ENCODE measurements at places on chromosomes 16 and 17.

DNA sequence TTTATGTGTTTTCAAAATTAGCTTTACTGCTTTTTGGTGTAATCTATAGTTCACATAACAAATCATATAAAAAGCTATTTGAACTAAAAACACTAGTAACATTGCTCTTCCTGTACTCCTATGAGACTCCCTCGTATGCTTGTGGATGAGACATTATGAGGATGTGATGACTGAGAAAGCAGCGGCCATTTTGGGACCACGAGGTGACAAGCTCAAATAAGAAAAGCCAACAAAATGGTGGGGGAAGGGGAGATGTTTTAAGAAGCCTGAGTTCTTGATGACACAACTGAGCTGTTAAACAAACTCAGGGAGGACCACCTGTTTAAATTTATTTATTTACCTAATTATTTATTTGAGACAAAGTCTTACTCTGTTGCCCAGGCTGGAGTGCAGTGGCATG, 4.5 kb downstream of the CCL18 start:
- DNase-seq: peak; percentile 37

GRCh38 chr16:88882358-88883030, 16.0 kb upstream of the PABPN1L start:
- no peak for DNase-seq

DNA sequence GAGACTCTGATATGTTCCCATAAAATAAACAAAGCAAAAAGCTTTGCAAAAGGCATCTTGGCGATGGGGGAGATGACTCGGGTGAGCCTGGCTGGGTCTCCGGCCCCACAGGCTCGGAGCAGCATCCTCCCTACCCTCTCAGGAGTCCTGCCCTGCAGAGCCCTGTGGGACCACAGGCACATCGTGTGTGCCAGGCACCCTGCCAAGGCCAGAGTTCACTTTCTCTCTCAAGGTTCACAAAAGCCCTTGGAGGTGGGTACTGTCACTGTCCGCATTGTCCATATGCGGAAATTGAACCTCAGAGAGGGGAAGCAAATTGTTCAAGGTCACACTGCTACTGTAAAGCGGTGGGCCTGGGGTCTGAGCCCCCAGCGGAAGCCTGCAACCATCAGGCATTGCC, 48.5 kb downstream of the CRISPLD2 start:
- DNase-seq: no peak

DNA sequence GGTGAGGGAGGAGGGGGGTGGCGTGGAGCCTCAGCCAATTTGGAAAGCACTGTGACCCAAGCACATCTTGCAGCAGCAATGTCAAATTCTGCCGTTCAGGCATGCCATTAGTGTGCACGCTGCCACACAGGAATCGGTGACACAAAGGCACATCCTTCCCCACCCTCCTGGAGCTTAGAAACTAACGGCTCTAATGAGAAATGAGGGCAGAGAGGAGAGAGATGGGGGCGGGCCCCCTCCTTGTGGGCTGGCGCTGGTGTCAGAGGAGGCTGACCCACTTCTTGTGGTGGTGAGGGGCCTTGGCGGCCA, 94.8 kb downstream of the RTN4RL1 start:
- no peak for DNase-seq

- DNase-seq: peak; percentile 71
Observed at GRCh38 chr17:75102385-75102821, 7.4 kb upstream of the ARMC7 start.

- DNase-seq: peak; percentile 50
Observed at GRCh38 chr17:8745586-8746500, 1.2 kb upstream of the CCDC42 start.

DNA sequence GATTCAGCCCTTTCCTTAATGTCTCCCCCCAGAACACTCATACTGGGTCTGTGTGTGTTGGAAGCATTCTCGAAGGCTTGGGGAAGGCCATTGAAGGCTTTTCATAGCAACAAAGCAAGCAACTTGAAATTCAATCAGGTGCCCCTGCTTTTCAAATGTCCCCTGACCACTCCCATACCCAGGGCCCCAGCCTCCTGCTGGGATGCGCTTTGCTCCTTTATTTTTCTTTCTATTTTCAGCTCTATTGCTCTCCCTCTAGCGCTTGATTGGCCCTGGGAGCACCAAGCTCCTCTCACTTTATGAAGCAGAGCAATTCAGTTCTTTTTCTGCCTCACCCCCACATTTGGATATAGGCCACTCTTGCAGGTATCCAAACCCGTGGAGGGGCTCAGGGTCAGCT, 92.0 kb downstream of the WSCD1 start:
- no peak for DNase-seq

DNA sequence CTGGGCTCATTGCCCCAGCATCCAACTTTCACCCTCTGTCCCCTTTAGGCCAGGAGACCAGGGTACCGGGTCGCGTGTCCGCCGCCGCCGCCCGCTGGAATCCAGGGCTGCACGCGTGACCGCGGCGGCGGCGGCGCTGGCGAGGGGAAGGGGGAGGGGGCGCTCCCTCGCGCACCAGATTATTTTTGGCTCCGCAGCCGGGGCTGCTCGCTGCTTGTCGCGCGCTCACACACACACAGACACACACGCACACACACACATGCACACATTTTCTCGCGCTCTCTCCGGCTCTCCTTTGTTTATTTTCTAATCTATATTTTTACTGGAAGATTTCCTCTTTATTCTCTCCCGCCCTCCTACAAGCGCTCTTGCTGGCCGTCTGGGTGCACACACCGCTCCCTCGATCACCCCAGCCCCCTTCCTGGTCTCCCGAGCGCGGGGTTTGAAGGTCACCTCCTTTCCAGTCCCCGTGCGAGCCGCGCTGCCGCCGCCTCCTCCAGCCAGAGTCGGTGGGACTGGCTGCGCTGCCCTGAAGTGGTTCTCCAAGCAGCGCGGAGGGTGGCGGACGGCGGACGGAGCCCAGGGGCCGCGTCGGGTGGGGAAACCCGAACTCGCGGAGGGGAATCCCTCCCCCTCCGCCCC, 921.4 kb upstream of the EEF2KMT start:
- DNase-seq: no peak

DNA sequence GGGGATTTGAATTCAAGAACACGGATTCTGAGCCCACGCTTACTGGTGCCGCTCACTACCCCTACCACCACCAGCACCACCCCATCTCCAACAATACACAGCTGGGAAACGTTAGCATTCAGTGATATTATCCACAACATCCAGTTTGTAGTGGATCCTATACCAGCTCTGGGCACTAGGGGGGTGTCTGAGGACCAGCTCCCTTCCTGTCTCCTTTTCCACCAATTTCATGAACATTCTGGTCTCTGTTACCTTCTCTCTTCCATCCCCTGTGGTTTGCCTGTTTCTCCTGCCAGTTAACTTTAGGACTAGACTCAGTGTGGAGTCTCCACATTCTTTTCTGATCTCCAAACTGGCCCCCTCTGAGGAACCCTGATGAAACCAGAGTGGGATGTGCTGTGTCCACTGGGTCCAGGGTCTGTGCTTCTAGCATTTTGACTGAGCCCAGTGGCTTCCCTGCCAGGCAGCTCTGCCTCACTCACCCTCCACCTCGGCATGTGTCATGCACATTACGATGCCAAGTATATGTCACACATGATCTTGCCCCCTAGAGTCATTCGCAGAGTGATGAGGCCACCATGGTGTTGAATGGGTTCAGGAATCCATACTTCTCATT, 187.0 kb upstream of the CDH13 start:
- DNase-seq: no peak

DNA sequence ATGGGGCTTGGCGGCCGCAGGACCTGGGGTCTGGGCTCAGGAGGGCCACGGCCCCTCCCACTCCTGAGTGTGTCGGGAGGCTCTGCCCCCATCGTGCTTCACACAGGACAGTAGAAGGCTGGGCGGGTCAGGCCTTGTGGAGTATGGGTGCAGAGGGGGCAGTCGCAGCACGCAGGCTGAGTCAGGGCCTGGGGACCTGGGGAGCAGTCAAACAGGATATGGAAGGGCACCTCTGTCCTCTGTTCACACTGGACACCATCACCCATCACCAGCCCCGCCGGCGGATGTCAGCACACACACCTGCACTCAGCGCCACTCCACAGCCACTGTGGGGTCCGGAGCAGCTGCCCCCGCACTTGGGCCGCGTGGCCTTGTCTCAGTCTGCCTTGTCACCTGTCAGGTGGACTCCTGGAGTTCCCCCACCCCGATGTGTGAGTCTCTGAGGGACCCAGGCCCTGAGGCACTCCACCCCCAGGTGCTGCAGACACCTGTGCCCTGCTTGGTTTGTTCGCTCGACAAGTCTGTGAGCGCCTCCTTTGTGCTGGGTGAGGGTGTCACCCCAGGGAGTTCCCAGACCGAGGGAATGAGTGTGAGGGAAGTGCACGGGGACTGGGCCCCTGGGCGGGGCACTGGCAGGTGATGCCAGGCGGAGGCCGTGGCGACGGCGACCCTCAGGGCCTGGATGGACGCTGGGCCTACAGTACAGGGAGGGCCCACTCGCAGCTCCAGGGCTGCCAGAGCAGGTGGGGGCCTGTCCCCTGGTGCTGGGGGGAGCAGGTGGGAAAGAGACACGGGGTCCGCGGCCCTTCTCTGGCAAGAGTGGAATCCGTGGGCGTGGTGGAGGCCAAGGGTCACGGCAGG, 31.7 kb downstream of the ZFPM1 start:
- DNase-seq: no peak

GRCh38 chr16:24070851-24071250, 185.3 kb upstream of the CACNG3 start:
- peak; percentile 57 for DNase-seq

DNA sequence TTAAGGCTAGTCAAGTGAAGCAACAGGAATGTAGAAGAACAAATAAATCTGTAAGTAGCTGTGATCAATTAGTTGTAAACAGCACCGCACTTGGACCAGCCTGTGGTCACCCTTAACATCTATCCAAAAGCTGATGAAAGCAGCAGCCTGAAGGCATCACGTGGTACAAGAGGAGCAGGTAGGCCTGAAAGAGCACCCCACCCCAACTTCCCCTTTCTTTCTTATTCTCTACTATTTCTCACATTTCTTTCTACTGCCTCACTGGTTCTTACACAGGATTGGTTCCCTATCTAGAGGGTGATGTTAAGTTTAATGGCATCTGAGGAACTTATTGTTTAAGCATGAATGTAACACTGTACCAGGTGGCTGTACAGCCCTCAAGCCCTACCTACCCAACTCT, 42.6 kb upstream of the CLEC18B start:
- DNase-seq: peak; percentile 26

GRCh38 chr16:27972500-27972899, 91.0 kb downstream of the GSG1L start:
- peak; percentile 43 for DNase-seq

- no peak for DNase-seq
Observed at GRCh38 chr17:63989622-63990345, 8.4 kb upstream of the PRR29 start.

DNA sequence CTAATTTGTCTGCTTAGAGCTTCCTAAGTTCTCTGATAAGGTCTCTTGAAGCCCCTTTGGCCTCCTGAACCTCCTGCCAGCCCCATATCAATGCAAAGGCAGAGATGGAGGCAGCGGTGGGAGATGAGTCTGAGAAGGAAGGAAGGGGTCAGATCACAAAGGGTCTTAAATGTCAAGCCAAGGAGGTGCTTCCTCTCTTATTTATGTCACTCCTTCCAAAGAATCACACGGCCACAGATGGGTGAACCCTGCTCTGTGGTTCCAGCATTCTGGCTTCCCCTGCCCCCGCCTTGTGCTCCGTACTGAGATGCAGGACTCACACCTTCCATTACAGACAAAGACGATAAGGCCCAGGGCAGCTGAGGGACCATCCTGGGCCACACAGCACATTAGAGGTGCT, 96.3 kb downstream of the GSG1L start:
- DNase-seq: no peak

DNA sequence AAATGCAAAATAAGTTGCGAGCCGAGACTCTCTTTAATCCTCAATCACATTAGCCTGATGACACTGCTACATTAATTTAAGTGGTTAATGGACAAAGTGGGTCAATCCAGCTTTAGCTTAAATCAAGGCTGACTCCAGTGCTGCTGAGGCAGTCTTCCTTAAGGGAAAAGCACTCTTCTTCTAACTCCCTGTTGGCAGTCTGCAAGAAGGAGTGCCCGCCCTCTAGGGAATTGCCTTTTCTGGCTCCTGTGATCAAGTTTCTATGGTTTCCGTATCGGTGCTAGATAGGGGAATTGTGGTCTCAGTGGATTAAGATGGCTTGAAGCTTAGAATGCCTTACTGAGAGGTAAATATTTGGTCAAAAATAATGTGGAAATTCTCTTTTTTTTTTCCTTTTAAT, 41.0 kb downstream of the HS3ST3B1 start:
- DNase-seq: no peak

DNA sequence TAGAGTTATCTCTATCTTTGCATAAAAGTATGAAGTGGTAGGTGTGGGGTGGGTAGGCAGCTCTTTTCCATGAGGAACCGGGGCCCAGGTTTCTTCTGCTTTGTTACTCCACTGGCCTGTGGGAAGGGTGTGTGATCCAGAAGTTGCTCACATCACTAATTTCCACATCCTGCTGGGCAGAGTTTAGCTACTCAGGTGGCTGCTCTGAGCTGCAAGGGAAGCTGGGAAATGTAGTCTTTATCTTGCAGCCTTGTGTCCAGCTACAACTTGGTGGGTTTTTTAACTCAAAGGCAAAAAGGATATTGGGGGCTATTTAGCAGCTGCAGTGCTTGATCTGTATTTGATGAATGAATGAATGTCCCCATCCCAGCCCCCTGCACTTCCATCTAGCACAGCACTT, 335.3 kb downstream of the SNX29 start:
- no peak for DNase-seq

DNA sequence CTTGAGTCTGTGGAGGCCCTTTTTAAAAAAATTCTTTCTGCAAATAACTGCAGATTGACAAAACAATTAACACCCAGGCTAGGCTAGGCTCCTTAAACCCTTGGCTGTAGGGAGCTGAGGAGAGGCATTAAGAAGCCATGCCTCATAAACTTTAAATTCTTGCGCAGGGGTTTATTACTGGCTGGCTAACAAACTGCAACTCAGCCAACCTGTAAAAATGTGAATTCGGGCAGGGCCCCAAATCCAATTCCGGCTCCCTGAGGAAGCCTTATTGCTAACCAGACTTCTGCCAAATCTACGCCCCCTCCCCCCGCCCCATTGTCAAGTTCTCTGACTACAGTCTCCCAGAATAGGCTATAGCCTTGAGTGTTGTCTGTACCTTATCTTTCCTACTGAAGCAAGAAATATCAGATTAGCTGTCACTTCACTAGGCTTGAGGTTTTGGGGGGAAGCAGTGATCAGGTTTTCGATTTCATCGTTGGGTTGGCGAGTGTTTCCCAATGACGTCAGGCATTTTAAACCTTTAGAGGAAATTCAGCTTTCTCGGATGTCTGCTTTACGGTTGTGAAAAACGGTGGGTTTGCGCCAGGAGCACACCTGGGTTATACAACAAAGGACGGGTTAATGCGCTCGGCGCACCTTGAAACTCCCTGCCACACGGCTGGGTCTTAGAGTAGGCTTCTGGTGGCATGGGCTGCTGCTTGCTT, 2.0 kb downstream of the CDH3 start:
- DNase-seq: no peak

DNA sequence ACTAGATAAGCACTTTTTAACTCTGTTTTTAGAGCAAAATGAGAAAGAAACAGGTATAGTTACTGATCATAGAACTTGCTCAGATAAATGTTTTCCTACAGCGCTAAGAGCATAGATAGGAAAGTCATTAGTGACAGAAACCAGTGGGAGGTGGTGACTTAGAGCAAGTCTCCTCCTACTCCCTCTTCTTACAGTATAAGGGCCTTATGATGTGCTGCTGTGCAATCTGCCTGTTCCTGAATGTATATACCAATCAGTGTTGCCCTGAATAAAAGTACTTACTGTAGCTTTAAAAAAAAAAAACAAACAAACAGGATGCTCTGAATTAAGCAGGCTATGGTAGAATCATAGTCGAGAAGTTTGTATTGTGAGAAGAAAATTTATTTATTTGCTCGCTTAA, 23.3 kb upstream of the RASL10B start:
- DNase-seq: peak; percentile 17

- DNase-seq: no peak
Observed at GRCh38 chr17:46841561-46842379, 9.6 kb upstream of the WNT9B start.

Measured in MV-4-11 (cell line).